SK-N-SH (cell line): ENCODE measurements at places on chromosomes 4 and X.
A peak's percentile ranks its signal among the peaks of the same experiment; 100 is the strongest.

GRCh38 chr4:159006202-159006601 lies 96.7 kb upstream of the RAPGEF2 start:
- no peak for DNase-seq

GRCh38 chrX:153641627-153642026 lies 5.4 kb upstream of the DUSP9 start:
- peak; percentile 42 for DNase-seq

DNA sequence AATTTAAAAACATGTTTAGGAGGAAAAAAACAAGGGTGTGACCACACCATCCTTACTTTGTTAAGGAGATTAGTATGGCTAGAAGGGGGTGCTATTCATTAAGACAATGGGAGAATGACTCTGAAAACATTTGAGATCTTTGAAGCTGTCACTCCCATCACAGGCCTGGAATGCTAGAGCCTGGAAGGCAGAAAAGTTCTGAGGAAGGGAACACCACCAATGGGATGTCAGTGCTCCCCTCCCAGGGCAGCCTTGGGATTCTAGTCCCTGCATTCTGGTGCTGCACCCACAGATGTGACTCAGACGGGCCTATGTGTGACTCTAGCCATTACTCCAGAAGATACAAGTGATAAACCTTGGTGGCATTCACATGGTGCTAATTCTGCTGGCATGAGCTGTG lies 162.2 kb upstream of the ANXA10 start:
- DNase-seq, result no peak

DNA sequence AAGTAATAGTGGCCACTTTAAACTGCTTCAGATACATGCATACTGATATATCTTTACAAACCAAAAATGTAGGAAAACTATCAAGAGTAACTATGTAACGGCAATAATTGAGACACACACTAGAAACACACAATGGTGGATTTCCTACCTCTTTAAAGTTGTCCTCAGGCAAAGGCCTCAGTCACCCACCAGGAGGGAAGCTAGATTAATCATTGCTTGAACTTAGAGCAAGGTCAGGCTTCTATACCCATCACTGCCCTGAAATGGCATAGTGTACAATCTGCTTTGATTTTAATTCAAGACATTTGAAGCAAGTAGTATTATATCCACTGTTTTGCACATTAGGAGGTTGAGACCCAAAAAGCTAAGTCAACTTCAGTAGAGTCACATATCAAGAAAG lies 110.9 kb downstream of the AREG start:
- no peak for DNase-seq

DNA sequence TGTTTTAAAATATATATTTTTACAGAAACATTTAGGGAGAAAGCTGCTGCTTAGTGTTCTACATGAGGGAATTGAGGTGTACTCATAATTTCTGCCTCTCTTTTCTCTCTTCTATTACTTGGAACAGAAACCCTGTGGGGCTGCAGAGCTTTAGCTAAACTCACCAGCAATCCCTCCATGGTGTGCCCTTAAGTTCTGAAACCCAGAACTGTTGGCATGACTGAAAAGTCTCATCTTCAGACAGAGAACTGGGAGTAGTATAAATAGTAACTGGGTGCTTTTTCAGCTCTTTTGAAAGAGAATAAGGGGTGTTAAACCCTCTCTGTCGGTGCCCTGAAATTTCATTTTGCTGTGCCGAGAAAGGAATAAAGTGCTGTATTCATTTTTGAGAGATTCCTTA lies 294.9 kb upstream of the BOD1L1 start:
- DNase-seq, result no peak

DNA sequence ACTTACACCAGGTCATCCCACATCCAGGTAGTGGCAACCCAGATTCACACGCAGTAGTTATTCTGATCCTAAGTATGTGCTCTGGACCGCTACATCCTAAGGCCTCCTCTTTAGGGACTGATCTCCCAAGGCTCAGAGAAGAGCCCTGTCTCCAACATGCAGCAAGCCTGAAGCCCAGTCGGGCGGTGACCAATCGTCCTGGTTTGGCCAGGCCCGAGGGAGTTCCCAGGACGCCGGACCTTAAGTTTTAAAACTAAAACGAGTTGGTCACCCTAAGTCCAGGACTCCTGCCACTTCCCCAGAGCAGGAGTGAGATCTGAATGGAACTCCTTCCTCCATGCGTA lies 385 bp downstream of the LYAR start:
- DNase-seq, result no peak
